ENCODE measurements at places on chromosomes 7 and 10.

GRCh38 chr10:123327450-123327849, 173.2 kb downstream of the BUB3 start:
- DNase-seq: no peak

GRCh38 chr10:91590904-91591796, 41.7 kb downstream of the PPP1R3C start:
- DNase-seq: no peak

- no peak for DNase-seq
These were observed 52.5 kb downstream of the GPR37 start for GRCh38 chr7:124713086-124713485.

GRCh38 chr7:40786909-40787308, 652.1 kb downstream of the SUGCT start:
- no peak for DNase-seq

GRCh38 chr7:108581655-108582491, 12.2 kb downstream of the DNAJB9 start:
- no peak for DNase-seq

- peak; percentile 98 for DNase-seq
These were observed 190.9 kb downstream of the REEP3 start for GRCh38 chr10:63711867-63712716.

DNA sequence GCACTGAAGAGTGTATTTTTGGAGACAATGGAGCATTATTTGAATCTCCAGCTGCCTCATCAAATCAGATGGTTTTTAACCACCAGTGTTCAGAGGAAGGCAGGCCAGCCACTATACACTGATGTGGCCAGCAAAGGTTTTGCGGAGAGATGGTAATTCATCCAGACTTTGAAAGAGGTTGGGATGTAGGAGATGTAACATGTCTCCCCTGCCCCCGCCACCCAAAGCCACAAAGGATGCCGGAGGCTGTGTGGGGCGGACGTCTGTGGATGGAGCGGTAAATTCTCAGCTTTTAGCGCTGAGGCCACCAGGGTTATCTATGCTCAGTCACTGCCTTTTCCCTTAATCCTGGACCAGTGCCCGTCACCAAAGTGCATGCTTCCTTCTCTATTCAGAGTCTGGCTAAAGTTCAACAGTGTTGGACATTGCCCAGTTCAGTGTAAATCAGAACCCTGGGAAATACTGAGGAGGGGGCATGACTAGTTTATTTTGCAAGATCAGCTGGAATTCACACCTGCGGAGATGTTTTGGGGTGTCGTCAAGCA, 3.7 kb upstream of the TRIP6 start:
- no peak for DNase-seq

GRCh38 chr7:37942934-37943610, 22.6 kb downstream of the EPDR1 start:
- DNase-seq: no peak

GRCh38 chr7:136293272-136293671, 316.1 kb upstream of the MTPN start:
- no peak for DNase-seq

DNA sequence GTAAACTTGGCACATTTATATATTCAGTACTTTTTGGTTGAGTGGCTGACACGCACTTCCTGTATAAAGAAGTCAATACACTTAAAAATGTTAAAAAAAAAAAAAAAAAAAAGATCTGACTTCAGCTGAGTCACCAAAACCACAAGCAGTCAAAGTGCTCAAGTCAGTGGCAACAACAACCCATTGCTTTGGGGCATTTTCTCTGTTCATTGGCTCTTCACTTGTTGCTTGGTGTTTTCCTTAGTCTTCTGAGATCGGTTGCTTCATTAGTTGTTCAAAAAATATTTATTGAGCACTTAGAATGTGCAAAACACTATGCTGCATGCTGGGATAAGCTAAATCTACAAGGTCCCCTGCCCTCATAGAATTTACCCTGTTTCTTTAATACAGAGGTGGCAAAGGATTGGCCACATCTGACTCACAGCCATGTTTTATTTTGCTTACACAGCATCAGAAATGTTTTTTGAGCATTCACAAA, 63.7 kb downstream of the ZNRF2 start:
- DNase-seq: no peak

GRCh38 chr7:157409149-157409752, 72.4 kb downstream of the DNAJB6 start:
- no peak for DNase-seq

DNA sequence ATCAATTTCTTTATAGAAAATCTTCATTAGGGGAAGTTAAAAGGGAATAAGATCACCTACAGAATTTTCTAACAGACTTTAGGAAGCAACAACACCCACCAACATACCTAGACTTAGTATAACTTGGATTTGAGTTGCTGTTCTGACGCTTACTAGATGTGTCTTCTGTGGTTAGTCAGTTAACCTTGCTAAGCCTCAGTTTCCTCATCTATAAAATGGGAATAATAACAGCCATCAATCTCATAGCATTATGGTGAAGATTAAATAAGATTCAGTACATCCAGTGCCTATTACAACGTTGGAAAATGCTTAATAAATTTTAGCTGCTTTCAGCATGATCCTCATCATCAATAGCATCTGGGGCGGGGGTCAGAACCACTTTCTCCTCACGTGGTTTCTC, 106.2 kb downstream of the SORBS1 start:
- DNase-seq: no peak

DNA sequence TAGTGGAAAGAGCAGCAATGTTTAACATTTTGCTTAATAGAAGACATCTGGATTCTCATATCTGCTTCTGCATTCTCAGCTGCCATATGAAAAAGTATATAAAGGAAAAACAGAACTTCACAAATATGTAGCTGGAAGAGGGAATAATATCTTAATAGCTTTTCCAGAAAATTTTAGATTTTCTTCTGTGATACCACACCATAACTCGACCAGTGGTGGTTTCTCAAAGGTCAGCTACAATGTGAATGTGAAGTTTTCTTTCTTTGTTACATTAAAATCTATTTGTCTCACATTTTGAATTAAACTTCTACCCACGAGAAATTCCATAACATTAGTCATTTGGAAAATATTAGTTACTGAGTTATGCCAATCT, 339.8 kb downstream of the PARD3 start:
- no peak for DNase-seq

GRCh38 chr7:46256870-46257661, 336.0 kb upstream of the IGFBP3 start:
- no peak for DNase-seq

DNA sequence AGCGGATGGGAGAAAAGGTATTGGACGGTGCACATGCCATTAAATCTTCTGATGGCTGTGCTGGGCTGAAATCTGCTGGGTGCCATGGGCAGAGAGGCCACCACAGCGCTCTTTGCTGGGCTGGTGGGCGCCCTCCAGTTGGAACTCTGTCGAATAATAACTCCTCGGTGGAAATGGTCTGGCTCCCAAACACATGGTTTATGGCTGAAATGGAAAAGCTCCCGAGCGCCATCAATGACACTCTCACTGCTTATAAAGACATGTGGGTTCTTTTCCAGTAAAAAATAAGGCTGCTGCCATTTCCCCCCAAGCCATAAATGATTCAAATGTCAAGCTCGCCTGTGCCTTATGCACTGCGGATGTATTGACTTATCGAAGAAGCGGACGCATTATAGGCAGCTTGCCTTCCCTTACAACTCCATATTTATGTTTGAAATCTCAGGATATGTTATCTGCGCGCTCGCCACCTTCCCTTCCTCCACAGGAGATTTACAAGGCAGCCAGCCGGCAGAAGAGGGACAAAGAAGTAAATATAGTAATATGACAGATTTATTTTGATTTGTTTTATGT, 239.0 kb upstream of the MKI67 start:
- DNase-seq: no peak

DNA sequence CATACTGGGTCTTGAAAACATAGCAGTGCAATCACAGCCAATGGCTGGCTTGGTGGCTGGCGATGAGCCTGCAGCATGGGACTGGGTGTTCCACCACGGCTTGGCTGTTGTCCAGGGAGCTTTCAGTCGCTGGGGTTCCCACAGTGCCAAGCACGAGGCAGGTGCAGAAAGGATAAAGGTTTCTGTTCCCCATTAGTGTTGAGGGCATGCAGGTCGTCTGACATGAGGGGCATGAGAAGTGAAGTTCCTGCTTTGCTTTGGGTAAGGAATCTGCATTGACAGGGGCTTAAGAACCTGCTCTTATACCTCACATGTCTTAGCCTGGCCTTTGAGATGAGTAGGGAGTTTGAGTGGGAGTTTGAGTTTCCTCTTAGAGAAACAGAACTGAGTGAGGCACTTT, 9.0 kb upstream of the CFTR start:
- no peak for DNase-seq

- no peak for DNase-seq
These were observed 47.4 kb downstream of the ANKRD61 start for GRCh38 chr7:6078548-6078947.

GRCh38 chr10:91054325-91054724, 133.4 kb upstream of the ANKRD1 start:
- no peak for DNase-seq

DNA sequence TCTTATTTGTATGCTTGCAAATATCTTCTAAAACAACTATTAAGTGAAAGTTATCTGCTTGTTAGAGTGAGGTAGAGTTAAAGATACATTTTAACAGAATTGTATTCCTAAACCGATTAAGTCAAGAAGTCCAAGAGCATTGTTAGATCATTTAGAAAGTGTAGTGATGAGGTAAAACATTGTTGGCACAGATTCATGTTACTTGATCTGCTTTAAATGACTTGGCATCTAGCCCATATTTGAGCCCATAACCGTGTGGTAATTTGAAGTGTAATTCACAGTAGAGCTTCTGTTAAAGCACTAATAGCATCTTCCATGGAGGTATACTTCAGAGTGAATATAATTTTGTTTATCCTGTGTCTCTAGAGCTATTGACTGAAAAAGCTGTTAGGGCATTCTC, 62.1 kb downstream of the PTEN start:
- DNase-seq: no peak

GRCh38 chr10:5812283-5813090, 747 bp downstream of the GDI2 start:
- no peak for DNase-seq

GRCh38 chr7:29248713-29249382, 54.3 kb downstream of the CHN2 start:
- no peak for DNase-seq
